ENCODE measurements at places on chromosomes 2 and 18.

- DNase-seq: no peak
Measured at GRCh38 chr18:76374330-76375281, 120.4 kb downstream of the ZNF516 start.

DNA sequence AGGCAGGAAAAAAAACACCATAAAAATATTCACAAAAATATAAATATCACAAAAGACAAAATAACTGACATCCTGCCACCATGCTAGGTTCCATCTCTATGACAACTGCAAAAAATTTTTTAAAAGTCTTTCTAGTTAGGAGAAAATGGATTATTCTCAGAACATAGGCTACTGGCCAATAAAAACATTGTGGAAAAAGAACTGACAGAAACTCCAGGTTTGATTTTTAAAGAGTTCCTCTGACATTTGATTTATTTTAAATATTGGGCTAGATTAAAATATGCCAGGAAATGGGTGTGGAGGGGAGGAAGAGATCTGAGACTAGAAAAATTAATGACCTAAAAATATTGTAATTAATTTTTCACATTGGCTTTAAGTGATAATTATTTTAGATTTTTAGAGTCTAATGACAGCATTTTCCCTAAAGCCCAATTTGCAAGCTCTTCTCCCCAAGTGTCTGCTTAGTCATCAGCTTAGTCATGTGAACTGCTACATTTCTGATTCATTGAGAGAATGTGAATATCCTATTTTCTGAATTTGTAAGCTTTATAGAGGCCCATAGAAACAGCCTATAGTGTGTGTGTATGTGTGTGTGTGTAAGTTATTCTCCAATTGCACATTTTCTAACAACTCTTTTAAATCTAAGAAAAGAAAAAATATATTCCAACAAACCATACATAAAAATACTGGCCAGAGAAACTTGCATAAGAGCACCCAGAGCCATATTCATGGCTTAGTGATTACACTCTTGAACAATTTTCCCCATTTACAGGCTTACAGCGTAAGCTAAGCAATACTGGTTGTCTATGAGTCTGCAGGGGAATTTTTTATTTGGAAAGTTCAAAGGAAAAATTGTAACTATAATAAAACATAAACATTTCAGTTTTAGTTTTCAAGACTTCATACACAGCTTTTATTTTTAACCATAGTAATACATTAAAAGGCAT is 48.4 kb downstream of the TMEFF2 start:
- DNase-seq: no peak

DNA sequence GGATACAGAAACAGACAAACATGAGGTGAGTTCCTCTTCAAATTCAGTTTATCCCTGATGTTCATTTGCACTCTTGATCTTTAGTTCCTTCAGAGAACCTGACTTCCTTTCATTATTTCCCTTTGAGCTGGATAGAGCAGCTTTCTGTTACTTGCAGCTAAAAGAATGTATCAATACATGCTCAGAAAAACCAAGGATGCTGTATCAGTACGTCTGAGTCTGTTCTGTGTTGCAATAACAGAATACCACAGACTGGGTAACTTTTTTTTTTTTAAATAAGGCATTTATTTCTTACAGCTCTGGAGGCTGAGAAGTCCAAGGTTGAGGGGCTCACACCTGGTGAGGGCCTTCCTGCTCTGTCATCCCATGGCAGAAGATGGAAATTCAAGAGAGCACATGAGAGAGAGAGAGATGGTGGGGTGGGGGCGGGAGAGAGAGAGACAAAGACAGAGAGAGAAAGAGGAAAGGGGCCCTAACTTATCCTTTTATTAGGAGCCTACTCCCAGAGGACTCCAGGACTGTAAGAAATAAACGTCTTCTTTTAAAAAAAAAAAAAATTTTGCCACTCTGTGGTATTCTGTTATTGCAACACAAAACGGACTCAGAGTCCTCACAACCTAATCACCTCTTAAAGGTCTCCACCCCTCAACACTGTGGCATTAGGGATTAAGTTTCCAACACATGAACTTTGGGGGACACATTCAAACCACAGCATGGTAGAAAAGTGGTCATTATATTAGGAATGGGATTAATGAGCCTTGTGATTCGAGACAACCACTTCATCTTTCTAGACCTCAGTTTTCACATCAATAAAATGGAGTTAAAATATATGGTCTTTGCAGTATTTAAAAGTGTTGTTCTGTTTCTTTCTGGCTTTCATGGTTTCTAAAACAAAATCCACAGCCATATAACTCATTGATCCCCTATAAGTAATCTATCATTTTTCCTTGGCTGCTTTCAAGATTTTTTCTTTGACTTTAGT is 18.4 kb upstream of the SELENOI start:
- DNase-seq: no peak

- no peak for DNase-seq
Measured at GRCh38 chr18:70154591-70155194, 50.8 kb downstream of the RTTN start.

GRCh38 chr2:134336921-134337320 is 83.0 kb downstream of the MGAT5 start:
- no peak for DNase-seq

- DNase-seq: no peak
Measured at GRCh38 chr18:73249030-73249429, 381.2 kb upstream of the NETO1 start.

DNA sequence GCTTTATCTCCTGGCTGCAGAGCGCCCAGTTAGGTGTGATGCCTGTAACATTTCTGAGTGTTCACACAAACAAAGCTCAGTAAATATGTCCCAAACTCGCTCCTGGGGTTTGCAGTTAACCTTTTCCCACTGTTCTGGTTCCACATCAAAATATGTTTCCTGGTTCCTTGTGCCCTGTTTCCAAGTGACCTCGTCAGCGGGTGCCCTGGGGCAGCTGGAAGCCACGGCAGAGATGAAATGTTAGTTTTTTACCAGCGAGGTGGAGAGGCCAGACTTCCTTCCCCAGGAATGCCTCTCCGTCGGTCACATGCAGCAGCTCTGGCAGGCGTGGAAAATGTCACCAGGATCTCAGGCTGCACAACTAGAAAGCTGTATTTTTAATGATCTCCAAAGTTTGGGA is 18.2 kb downstream of the NFATC1 start:
- DNase-seq: no peak

GRCh38 chr2:174072069-174072468 is 106.9 kb upstream of the SP3 start:
- no peak for DNase-seq

DNA sequence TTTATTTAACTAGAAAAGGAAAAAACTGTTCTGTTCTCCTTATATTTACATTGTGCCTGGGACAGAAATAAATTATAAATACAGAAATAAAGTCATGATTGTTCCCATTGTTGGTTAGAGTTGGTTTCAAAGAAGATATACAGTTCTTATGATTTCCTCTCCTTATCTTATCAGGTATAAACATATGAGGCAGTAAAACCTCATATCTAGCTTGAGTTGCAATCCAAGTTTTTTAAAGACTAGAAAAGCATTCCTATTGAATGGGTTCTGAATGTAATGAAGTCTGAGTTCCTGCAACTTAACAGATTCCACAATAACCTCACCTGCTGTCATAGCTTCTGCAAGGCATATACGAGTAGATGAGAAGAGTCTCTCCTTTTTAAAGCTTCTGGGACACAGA is 114.7 kb upstream of the CAVIN2 start:
- DNase-seq: no peak

DNA sequence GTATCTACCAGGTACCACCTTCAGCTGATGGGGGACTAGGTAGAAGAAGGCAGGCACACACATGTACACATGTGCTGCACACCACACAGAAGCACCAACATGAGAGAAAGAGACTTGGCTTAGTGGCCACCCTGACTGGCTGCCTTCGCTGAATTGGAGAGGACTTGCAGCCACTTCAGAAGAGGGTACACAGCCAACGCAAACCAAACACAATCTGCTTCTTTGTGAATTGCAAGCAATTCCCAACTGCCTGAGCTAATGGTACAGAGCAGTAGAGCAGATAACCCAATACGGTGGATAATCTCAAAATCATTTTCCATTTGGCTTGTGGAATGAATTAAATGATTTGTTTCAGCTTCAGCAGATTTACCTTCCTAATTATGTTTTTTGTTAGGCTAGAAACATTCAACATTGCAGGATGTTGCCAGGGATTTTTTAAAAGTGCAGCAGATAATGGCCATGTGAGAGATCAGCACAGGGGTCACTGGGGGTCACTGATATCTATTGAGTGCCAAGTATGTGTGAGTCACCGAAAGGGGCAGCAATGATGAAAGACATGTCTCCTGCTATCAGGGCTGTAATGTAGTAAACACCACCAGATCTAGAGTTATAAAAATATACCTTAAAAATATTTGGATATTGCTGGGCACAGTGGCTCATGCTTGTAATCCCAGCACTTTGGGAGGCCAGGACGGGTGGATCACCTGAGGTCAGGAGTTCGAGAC is 652.6 kb downstream of the BCL11A start:
- no peak for DNase-seq

- DNase-seq: no peak
Measured at GRCh38 chr2:95305380-95306061, 8.4 kb downstream of the KCNIP3 start.

DNA sequence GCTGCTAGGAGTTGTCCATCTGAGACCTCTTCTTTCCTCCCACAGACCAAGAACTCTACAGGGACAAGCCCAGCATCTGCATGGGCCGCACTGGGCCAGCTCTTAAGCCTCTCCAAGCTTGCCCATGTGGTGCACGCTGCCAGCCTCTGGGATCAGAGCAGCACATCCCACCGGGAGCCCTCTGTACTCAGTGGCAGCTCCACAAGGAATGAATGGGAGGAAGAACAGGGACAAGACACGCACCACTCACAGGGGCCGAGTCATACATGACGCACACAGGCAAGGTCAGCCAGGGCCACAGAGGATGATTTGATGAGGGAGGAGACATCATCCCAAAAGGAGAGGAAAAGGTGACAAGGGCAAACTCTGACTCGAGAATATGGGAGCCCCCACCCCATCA is 268.3 kb downstream of the KLHL29 start:
- no peak for DNase-seq

DNA sequence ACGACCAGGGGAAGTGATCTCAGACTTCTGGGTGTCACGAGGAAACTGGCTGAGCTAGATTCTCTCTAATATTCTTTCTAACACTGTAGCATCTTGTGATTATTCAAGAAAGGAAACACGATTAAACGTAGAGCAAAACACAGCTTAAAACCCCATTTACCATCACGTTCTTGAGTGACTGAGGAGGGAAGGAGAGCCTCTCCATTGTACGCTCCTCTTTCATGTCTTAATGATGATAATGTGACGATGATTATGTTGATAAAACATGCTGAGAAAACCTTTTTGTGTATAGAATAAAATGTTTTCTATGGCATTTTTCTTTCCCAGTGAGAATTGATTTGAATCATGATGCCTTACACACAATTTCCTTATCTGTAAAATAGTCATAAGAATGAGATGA is 705.6 kb upstream of the ID2 start:
- DNase-seq: no peak

- no peak for DNase-seq
Measured at GRCh38 chr2:69159986-69160385, 147.0 kb downstream of the ANTXR1 start.

- DNase-seq: no peak
Measured at GRCh38 chr2:36337354-36337753, 18.2 kb upstream of the CRIM1 start.

DNA sequence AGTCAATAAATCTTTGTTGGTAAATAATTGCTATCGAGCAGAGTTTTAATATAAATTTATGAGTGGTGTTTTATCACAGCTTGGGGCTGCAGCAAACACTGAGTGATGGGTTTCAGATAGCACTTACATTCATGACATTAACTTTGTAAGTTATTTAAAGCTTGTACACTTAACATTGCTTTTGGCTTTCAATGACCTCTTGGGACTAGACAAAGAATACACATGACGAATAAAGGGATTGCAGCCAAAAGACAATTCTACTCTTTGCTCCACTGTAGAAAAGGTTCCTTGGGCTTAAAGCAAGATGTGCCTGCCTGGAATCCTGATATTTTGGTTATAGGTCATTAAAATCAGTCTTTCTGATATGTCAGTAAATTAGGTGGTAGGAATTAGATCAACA is 299.5 kb downstream of the GBX2 start:
- no peak for DNase-seq

DNA sequence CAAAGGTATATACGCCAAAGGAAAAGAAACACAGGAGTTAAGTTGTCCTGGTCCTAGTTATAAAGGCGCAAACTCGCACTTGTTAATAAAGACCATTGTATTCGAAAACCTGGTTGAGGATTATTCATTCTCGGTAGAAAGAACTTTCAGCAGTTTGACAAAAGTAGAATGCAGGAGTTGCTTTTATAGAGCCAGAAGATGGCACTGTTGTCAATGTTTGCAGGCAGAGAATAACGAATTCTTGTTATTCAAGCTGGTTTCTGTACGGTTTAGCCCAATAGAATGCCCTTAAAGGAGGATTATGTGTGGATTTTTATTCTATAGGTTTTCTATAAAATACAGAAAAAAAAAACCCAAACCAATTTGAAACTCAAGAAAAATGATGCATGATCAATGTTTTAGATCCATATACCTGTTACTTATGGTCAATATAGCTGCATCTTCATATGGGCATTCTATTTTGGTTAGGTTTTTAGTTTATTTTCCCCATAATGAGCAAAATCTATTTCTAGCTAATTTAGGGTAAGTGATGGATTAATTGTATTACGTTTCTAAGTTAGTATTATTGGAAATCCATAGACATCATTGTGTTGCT is 510.3 kb downstream of the PLCL1 start:
- DNase-seq: no peak

Data from stimulated activated CD4-positive, alpha-beta T cell treated with anti-CD3 and anti-CD28 coated beads, TNF-alpha, amount 100 ng/mL, for 24 hours (primary cell).